ENCODE measurements at places on chromosomes 16 and 17.

DNA sequence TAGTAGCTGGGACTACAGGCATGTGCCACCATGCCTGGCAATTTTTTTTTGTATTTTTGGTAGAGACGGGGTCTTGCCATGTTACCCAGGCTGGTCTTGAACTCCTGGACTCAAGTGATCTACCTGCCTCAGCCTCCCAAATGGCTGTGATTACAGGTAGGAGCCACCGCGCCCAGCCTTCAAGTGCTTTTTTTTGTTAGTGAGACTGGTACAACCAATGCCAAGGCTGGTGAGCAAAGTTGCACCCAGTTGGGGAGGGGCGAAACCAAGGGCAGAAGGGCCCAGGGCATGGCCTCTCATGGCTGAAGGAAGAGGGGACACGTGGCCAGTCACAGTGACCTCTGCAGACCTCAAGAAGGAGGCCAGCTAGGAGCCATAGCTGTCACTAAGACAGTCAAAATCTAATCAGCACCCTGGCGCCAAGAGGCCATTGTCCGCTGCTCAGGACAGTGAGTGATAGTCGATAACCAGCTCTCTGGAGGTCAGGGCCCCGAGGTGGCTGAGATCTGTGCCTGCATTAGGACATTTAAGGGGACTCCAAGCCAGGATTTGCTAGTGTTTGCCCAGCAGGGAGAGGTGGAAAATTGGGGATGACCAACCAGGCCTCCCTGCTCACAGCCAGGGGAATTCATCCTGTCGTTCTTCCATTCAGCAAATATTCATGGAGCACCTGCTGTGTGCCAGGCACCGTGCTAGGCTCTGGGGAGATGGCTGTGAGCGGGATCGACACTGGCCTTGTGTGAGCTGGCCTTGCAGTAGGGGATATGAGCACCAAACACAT, 10.2 kb downstream of the IL4R start:
- DNase-seq, result no peak

DNA sequence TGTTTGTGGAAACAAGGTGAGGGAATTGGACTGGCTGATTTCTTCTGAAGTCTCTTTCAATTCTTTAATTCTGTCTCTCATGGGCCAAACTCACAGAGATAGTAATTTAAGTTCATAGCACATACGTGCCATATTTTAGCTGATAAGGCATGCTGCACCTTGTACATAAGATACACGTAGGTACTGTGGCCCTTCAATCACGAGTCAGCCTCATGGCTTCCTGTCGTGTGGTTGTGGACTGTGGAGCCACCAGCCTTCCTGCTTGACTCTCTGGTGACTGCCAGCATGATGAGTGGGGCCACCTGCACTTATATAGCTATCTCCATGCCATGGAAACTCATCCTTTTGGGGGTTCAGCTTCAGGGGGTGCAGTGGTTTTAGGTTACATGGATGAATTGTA, 25.1 kb downstream of the KSR1 start:
- DNase-seq, result no peak

DNA sequence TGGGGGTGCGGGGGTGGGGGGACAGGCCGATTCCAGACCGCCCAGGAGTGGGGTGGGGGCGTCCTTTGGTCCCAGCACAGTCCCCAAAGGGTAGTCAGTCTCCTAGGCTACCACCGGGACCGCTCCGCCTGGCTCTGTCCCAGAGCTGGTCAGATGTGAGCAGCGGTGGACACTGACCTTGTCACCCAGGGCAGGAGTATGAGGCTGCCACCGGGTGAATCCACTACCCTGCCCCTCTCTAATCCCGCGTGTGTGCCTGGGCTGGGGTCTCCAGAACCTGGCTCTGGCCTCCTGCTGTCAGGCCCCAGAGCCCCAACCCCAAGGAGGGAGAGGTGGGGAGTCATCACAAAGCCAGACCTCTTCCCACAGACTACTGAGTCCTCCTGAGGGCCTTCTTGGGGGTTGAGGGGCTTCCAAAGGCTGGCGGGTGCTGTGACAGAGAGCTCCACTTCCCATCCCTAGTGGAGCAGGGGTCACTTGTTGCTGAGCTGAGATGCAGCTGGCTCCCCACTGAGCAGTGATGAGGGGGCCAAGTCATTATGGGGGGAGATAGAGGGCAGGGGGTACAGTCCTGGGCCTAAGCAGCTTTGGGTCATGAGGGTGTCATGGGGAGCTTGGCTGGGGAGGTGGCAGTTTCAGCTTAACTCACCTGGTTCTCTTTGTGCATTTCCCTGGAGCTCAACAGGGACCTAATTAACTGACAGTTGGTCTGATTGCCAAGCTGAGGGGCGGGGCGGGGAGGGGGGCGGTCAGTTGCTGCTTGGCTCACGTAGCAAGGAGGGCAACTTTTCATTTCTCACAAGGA, 1.2 kb downstream of the PPP1R1B start:
- DNase-seq, result no peak

- DNase-seq, result peak; percentile 38
Observed at GRCh38 chr17:27533874-27534815, 77.9 kb downstream of the KSR1 start.

- DNase-seq, result no peak
Observed at GRCh38 chr16:10376229-10376628, 9.6 kb upstream of the ATF7IP2 start.

GRCh38 chr17:13474073-13474800, 127.5 kb downstream of the HS3ST3A1 start:
- DNase-seq, result no peak

- DNase-seq, result no peak
Observed at GRCh38 chr16:56673921-56674320, 4.3 kb downstream of the MT1H start.

DNA sequence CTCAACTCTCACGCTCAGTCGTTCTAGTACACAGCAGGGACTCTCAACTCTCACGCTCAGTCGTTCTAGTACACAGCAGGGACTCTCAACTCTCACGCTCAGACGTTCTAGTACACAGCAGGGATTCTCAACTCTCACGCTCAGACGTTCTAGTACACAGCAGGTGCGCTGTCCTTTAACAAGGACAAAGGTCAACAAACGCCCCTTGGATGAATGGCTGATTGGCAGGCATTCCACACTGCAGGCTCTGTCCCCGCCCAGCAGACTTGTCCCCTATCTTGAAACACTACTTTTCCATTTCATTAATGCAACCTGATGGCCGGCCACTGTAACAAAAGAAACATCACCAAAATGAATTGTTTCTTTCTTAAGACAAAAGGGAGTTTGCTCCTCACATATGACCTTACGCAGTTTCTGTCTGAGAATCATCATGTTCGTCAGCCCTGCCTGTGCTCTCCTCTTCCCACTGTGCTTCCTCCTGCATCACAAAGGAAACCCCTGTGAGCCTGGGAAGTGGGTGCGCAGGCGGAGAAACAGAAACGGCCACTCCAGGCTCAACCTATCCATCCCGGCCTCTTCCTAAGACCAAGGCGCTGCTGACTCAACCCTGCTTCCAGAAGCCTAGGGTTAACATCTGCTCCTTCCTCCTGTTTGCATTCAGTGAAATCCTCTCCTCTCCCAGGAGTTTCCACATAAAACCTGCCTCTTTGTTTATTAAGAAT, 59.8 kb downstream of the ANKRD11 start:
- DNase-seq, result no peak

DNA sequence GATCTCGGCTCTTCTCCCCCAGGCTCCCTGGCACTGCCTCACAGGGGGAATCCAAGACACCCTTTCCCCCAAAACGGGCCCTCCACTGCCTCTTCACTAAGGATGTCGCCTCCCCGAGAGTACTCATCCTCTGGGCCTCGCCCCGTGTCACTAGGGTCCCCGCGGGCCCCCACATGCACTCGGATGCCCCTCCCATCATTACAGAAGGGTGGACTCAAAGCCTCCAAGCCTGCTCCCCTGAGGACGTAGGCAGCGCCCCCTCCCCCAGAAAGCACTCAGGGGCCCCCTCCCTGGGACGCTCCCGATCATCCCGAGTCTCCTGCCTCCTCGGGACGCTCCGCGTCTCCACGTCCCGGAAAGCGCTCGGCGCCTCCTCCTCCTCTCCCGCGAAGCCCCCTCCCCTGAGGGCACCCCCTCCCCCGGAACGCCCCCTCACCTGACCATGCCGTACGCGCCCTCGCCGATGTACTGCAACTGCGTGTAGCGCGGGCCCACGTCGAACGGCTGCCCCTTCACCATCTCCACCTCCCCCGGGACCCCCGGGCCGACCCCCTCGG, 338 bp downstream of the MAPK3 start:
- DNase-seq, result no peak

- no peak for DNase-seq
Observed at GRCh38 chr16:67392301-67393059, 818 bp downstream of the TPPP3 start.

- DNase-seq, result no peak
Observed at GRCh38 chr17:59337741-59338299, 6.4 kb downstream of the YPEL2 start.

DNA sequence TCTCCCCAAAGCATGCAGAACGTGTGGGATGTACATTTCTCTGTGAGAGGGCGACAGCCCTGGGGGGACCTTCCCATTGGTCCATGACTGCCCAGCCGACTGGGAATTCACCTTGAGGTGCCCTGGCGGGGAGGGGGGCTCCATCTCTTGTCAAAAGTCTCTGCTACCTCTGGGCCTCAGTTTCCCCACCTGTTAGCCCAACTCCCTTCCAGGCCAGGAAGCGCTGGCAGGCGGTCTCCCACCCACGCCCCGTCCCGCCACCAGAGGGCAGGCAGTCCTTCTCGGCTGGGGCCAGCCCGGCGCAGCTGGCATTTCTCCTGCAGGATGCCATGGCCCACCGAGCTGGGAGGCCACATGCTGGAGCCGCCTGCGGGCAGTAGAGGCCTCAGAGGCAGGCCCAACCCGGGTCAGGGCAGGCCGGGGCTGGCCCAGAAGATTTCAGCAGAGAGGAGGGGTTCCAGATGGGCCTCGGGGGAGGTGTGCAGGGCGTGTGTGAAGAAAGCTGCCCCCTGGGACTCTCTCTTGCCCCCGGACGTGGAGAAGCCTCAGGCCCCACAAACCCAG, 16.6 kb downstream of the CD7 start:
- no peak for DNase-seq

DNA sequence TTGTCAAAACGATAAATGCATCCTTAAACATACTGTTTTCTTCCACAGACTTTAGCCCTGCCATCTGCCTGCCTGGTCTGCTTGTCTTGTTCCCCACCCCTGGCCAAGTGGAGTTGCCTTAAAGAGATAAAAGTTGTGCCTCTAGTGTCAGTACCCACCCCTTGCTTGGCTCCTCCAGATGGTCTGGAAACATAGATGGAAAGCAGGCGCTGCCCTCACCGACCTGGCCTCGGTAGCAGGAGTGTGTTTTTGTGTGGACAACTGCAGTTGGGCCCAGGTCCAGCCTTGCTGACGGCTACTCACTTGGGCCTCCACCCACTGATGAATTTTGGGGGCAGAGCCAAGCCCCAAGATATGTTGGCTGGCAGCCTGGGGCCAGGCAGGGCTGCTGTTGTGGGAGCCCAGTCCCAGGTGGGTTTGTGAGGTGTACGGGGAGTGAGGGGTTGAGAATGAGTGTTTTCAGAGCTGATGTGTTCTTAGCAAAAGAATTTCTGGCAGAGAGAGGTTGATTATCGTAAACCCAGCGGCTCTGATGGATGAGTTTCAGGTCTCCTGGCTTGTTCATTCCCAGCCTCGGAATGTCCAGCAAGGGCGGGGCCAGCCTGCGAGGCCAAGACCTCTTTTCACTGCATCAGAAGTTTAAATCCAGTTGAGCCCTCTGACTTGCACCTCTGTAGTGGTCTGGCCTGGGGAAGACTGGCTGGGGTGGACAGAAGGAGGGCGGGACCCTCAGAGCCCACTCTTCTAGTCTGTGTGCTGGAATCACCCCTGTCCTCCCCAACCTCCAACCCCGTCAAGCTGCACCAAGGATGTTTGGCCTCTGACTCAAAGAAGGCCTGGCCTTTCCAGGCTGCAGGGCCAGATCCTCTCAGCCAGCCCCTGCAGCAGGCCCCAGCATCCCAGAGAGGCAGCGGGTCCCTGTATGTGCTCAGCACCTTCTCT, 179.7 kb downstream of the RAB11FIP4 start:
- peak; percentile 77 for DNase-seq

GRCh38 chr17:34220045-34220751, 34.9 kb upstream of the CCL2 start:
- DNase-seq, result no peak

GRCh38 chr16:85777583-85778310, 21.6 kb downstream of the EMC8 start:
- no peak for DNase-seq

GRCh38 chr16:72024862-72025382, 16.4 kb downstream of the DHODH start:
- no peak for DNase-seq

DNA sequence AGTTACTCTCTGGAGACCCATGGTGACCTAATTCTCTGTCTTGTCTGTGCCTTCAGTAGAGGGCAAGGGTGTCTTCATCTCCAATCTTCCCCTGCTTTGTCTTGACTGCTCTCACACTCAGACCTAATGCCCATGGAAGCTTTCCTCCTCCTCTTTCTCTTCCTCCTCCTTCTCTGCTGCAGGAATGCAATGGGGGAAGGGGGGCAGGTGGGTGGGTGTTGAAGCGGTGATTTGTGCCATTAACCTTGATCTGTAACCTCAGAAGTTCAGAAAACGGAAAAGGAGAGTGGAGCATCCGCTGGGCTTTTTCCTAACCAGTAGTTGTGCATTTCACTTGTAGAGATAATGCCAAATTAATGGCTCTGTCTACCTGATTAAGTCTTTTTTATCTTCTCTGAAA, 172.3 kb upstream of the CDH11 start:
- no peak for DNase-seq

DNA sequence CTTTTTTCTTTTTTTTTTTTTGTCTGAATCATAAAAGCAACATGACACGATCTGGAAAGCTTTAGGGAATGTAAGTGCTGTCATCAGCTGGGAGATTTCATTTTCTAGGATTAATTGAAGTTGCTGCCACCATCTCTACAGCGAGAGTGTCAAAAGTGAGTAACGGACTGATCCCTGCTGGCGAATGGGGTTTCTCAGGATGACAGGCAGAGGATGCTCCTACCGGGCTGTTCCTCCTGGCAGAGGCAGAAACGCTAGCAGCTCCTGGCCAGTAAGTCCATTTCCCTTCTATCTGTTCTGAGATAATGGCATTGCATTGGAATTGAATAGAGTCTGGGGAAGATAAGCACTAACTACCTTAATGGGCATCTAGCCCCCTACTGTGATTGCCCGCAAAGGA, 80.5 kb upstream of the KIFC3 start:
- DNase-seq, result no peak

- DNase-seq, result no peak
Observed at GRCh38 chr17:48051283-48051682, 3.1 kb downstream of the NFE2L1 start.

GRCh38 chr17:17575360-17576251, 15.9 kb downstream of the PEMT start:
- no peak for DNase-seq

GRCh38 chr17:57899391-57899790, 49.5 kb upstream of the MRPS23 start:
- no peak for DNase-seq

DNA sequence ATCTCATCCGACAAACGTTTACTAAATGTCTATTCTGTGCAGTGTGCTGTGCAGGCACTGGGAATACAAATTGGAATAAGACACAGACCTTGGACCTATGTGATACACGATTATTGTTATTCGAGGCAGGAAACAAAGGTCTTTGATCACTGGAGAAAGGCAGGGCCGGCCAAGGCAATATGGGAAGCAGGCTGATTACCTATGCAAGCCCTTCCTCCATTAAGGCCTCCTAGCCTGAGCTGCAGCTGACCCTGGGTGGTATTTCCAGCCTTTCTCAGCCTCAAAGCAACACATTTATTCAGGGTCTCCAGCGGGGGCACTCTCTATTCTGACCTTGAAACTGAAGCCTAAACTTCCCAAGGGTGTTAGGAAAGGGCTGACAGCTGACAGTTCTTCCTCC, 13.4 kb downstream of the ST6GALNAC1 start:
- no peak for DNase-seq

- DNase-seq, result peak; percentile 49
Observed at GRCh38 chr17:74961657-74962350, 10.8 kb downstream of the HID1 start.

Data from HS-5 (cell line).